ENCODE measurements at places on chromosomes 5 and 9.
A peak's percentile ranks its signal among the peaks of the same experiment; 100 is the strongest.

DNA sequence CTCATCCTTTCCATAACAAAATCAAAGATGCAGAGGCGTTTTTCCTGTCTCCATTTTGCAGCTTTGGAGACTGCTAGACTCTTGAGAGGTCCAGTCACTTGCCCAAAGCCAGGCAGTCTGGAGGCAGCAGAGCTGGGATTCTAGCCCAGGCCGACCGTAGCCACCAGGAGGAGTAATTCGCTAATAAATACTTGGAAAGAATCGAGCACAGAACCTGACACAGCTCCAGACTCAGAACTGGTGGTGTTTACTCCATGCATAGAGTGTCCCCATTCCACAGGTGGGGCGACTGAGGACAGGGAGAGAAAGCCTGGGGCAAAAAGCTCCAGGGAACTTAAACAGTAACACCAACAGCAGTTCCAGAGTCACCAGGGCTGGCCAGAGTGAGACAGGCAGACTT lies 10.7 kb upstream of the CERCAM start:
- H3K27ac ChIP-seq: no peak overlapping the region
- H3K36me3 ChIP-seq: no peaks in the 10 kb centered on the region
- no peaks in the 10 kb centered on the region for H3K4me1 ChIP-seq
- H3K4me3 ChIP-seq: no peak overlapping the region

DNA sequence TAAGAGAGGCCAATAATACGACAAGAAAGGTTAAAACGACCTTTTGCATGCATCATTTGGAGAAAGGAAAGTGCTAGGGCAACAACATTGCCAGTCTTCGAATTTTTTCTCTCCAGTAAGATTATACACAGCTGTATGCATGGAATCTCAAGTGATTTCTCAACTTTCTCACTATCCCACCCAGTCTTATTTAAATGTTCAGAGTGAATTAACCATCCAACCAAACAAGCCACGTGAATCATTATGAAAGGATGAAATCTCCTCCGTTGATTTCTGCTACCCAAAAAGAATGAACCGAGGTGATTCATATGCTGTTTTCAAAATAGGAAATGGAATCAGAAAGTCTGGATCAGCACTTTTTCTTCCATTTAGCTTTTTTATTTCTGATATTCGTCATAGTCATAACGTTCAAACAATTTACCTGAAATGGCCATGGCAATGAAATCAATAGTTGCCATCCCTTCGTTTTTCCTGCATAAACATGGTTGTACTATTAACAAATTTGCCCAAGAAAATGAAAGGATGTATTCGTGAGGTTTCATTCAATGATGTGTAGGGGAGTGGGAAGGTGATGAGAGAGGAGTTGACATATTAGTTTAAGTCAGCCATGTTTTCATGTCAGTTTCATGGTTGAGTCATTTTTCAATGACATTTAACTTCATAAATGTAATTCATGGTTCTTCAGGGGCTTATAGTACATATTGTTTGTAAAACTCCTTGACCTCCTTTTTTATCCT lies 170.9 kb upstream of the WWC1 start:
- H3K4me1 ChIP-seq: no peaks in the 10 kb centered on the region
- H3K4me3 ChIP-seq: no peak overlapping the region
- no peaks in the 10 kb centered on the region for H3K36me3 ChIP-seq
- DNase-seq: no peak
- H3K27ac ChIP-seq: no peak overlapping the region

DNA sequence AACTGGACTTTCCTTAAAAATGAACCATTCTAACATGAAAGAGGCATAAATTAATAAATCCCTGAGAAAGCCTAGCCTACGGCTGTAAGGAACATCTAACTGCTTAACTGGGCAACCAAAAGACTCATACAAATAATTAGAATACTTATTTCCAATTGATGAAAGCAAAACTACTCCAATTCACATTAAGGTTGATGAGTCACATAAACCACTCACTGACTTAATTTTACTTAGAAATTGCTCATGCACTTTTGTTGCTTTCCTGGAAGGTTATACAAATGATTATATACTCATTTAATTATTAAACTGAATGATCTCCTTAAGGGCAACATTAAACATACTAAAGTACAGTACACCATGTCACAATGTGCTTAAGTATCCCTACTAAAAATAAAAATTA lies 101.9 kb downstream of the NFIB start:
- no peak overlapping the region for H3K27ac ChIP-seq
- H3K4me1 ChIP-seq: peaks cover 72% of the 10 kb centered on the region
- no peaks in the 10 kb centered on the region for H3K27me3 ChIP-seq
- H3K4me3 ChIP-seq: no peak overlapping the region

DNA sequence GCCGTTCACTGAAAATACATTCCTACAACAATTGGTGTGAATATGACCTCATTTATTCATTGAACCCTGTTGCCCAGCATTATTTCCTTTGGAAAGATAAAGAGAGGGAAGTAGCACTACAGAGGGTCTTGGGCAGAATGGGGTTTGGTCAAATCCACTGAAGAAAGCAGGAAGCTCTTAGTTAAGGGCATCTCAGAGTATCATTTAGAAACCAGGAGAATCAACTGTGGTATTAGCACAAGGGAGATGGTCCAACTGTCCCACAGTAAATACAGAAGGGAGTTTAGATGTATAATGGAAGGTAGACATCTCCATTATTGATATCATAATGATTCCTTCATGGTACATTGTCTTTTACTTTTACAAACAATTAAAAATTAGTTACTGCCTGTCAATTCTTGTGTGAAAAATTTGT lies 47.1 kb downstream of the LIX1 start:
- H3K4me1 ChIP-seq: no peaks in the 10 kb centered on the region
- H3K27ac ChIP-seq: no peak overlapping the region
- H3K4me3 ChIP-seq: no peak overlapping the region
- DNase-seq: no peak

- no peaks in the 10 kb centered on the region for H3K27me3 ChIP-seq
- H3K36me3 ChIP-seq: peaks cover 3% of the 10 kb centered on the region
- no peak overlapping the region for H3K4me3 ChIP-seq
- DNase-seq: no peak
These were observed 225.0 kb downstream of the AOPEP start for GRCh38 chr9:94951324-94952135.

DNA sequence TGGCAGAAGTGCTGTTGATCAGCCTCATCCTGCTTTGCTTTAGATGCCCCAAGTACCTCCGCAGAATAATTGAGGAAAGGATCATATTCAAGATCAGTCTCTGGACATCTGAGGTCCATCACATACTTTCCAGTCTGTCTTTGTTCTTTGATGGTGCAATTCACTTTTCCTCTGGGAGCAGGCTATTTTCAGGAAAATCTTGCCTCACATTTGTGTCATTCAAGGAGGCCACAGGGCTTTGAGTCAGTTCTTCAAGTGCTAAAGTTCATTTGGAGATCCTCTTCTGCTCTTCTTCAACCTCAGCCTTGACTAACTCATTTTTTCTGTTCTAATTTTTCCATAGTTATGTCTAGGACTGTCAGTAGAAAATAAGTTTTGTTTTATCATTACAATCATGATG lies 18.6 kb downstream of the EQTN start:
- DNase-seq: no peak
- peaks cover 4% of the 10 kb centered on the region for H3K4me1 ChIP-seq
- H3K36me3 ChIP-seq: no peaks in the 10 kb centered on the region
- H3K4me3 ChIP-seq: no peak overlapping the region

DNA sequence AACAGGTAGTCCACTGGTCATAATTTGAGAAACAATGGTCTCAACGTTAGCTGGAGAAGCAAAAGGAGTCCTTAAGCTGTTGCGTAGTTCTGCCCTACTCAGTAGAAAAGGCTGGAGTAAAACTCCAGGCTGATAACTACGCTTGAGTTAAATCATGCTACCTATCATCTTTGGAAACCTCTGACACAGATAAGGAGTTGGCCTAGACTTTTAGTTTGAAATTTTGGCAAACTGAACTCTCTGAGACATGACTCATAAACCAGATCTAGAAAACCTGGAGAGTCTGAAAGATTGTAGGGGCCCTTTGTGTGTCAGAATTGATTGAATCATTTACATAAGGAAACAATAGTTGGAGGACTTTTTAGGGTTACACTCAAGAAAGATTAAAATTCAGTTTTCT lies 26.3 kb downstream of the NMUR2 start:
- H3K4me3 ChIP-seq: no peak overlapping the region
- H3K4me1 ChIP-seq: no peaks in the 10 kb centered on the region
- H3K27ac ChIP-seq: no peak overlapping the region
- H3K27me3 ChIP-seq: peaks cover 4% of the 10 kb centered on the region
- no peak for DNase-seq

DNA sequence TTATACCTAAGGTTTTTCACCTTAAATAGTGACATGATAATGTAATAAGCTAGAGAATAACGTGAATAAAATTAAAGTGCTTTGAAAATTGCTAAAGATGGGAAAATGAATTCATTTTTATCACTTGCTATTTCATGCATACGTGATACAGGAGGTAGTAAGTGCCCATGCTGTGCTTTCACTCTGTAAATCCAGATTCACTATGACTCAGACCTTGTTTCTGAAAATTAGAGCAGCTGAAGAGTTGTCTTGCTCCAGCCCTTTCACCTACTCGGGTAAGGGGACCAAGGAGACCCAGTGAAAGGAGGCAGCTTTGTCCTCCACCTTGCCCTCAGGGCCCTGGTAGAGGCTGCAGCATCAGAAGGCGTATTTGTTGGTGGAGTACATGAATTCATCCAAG lies 87.9 kb downstream of the ANKH start:
- peaks cover 14% of the 10 kb centered on the region for H3K4me1 ChIP-seq
- no peak overlapping the region for H3K4me3 ChIP-seq
- no peak for DNase-seq
- H3K27me3 ChIP-seq: no peaks in the 10 kb centered on the region

DNA sequence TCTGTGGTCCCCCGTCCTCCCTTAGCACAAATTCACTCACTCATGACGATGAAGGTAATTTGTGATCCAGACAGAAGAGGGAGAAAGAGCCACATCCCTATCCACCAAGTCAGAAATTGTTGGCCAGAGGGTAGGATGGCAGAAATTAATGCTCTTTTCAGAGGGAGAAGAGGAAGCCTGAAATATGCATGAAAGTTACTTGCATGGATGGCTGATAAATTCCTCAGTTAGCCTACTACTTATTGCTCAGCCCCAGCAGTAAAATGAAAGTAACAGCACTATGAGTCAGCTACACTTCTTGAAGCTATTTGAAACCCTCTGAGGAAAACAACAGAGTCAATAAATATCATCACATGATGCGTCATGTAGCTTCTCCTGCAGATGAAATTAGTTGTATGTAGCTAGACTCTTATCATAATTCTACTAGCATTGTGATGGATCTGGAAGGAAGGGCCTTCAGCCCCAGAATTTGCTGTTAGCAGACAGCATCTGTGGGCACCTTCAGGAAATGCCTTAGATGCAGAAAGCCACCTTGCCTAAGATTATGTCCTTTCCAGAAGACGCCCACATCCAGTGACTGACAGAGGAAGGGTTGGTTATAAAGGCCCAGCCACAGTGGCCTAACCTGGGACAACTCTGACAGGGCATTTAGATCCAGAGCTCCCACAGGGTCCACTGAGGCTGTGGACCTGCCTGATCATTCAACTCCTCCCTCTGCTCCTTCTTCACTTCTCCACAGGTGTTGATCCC lies 81.2 kb upstream of the CCDC112 start:
- DNase-seq: no peak
- no peaks in the 10 kb centered on the region for H3K36me3 ChIP-seq
- H3K4me1 ChIP-seq: peaks cover 47% of the 10 kb centered on the region
- peak overlapping the region; percentile 80 for H3K27ac ChIP-seq

DNA sequence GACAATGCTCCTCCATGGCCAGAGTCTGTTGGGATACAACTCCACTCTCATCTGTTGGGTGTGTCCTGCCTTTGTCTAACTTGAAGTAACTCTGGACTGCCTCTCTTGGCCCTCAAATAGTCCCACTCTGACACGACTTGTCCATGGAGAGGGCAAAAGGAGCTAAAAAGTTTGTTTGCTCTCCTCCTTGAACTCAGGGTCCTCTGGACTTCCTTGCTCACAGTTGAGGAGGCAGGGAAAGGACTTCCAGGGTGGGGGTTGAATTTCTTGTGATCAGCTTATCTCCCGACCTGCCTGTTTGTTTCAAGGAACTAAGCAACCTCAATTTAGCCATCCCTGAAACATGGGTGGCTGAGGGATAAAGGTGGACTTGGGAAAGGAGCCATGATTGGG lies 11.7 kb downstream of the DNAJB5 start:
- H3K27me3 ChIP-seq: no peaks in the 10 kb centered on the region
- H3K4me3 ChIP-seq: no peak overlapping the region
- peaks cover 25% of the 10 kb centered on the region for H3K36me3 ChIP-seq
- no peak overlapping the region for H3K27ac ChIP-seq
- no peak for DNase-seq

GRCh38 chr9:72294936-72295335 lies 70.1 kb downstream of the ZFAND5 start:
- peaks cover 15% of the 10 kb centered on the region for H3K4me1 ChIP-seq
- no peak for DNase-seq
- no peaks in the 10 kb centered on the region for H3K36me3 ChIP-seq
- H3K4me3 ChIP-seq: no peak overlapping the region

- H3K36me3 ChIP-seq: no peaks in the 10 kb centered on the region
- H3K4me3 ChIP-seq: no peak overlapping the region
- DNase-seq: no peak
- H3K27ac ChIP-seq: no peak overlapping the region
- no peaks in the 10 kb centered on the region for H3K27me3 ChIP-seq
These were observed 134.7 kb upstream of the TNPO1 start for GRCh38 chr5:72681781-72682180.

GRCh38 chr9:3873818-3874217 lies 348.0 kb upstream of the RFX3 start:
- H3K27me3 ChIP-seq: no peaks in the 10 kb centered on the region
- H3K36me3 ChIP-seq: no peaks in the 10 kb centered on the region

- H3K36me3 ChIP-seq: no peaks in the 10 kb centered on the region
- H3K27me3 ChIP-seq: peaks cover 4% of the 10 kb centered on the region
- H3K4me1 ChIP-seq: no peaks in the 10 kb centered on the region
- H3K27ac ChIP-seq: no peak overlapping the region
- H3K4me3 ChIP-seq: no peak overlapping the region
- DNase-seq: no peak
These were observed 26.7 kb downstream of the TMEM174 start for GRCh38 chr5:73199671-73200070.

DNA sequence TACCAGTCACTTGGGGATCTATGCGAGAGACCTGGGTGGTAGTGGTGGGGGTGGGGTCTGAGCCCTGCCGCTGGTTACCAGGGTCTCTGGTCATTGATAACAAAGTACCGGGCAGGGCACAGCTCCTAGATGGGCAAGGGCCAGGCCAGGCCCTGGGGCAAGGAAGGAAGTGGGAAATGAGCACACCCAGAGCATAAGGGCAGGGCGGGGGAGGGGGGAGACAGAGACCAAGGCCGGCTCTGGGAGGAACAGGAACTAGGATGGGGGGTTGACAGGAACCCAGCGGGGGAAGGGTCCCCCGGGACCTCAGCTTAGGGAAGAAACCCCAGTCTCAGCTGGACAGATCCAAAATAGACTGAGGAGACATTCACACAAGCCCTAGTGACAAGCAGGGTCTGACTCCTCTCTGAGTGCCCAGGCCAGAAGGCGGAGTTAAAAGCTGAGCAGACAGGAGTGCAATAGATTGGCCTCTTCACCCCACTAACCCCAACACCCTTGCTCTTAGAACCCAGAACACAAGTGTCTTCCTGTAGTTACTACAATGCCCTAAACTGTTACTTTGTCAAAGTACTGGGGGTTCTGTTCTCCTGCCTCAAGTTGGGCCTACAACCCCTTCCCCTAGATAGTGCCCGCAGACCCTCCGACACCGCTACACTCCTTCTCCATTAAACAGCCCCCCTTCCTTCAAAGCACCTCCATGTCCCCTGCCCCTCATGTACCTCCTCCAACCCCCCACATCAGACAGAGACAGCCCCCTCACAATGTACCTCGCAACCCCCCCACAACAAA lies 628 bp downstream of the ATOSB start:
- H3K36me3 ChIP-seq: no peaks in the 10 kb centered on the region
- H3K4me3 ChIP-seq: peak overlapping the region; percentile 68
- H3K27me3 ChIP-seq: no peaks in the 10 kb centered on the region
- H3K27ac ChIP-seq: peak overlapping the region; percentile 75
- peaks cover 21% of the 10 kb centered on the region for H3K4me1 ChIP-seq

Measured in psoas muscle (tissue), 8 donors.